ENCODE measurements at places on chromosomes 6 and 20. TPM values are rescaled to one million over a fixed set of nuclear protein-coding genes. Genes with fewer than 3 reads are reported as not detected.

The ELOVL2 gene
- 0.86 TPM for total RNA-seq

The SPATS1 gene
- not detected for total RNA-seq

The HSPA1L gene
- 1.1 TPM for total RNA-seq

The ALDH8A1 gene
- total RNA-seq = 0.35 TPM

The COL11A2 gene
- 1.5 TPM for total RNA-seq

The CAGE1 gene
- total RNA-seq = not detected

The REM1 gene
- 3.1 TPM for total RNA-seq

The ADGRF5 gene
- 59.4 TPM for total RNA-seq

The ADGRF1 gene
- total RNA-seq = not detected

The MSH5 gene
- total RNA-seq = 0.37 TPM

Data from right atrium auricular region (tissue), 2 donors.